Fibroblast of skin of left biceps (primary cell): ENCODE measurements at places on chromosomes 2 and 18.

- DNase-seq: no peak
Measured at GRCh38 chr2:120620025-120620793, 115.5 kb upstream of the GLI2 start.

GRCh38 chr2:118883792-118884191 is 36.3 kb upstream of the EN1 start:
- no peak for DNase-seq

DNA sequence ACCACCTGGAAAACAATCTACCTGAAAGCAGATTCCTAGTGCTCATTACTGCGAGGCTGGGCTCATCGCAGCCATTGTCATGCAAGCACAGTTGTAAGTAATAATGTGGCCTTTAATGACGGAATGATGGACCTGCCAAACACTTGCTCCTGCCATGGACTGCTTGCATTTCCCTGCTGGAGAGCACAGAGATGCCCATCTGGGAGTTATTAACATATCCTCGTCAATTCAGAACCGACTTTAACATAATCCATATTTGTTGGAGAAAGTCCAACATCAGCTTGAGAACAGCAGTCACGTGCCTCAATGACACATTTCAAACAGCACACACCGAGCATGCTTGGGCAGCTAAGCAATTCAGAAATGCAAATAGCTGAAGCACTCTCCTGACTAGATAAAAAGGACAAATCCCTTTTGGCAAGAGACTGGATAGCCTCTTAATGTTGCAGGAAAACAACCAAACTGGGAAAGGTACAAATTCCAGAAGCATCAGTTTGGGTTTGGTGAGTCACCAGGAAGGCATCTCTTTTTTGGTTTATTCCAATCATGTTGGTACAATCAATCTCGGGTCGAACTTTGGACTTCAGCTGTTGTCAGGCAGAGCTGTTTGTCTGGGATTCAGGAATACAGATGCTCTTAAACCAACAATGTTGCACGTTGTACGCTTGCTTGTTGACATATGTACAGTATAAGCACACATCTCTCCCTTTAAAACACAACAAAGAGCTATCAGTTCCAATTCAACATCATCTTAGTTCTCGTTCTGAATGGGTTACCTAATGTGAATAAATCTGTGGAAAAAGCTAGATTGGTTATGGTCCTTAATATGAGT is 395.8 kb downstream of the LNPK start:
- peak; percentile 90 for DNase-seq

GRCh38 chr2:191266201-191266600 is 21.0 kb downstream of the MYO1B start:
- no peak for DNase-seq

- no peak for DNase-seq
Measured at GRCh38 chr2:28101123-28101522, 210.6 kb downstream of the BABAM2 start.

- DNase-seq: no peak
Measured at GRCh38 chr18:57629422-57629821, 7.8 kb upstream of the NARS1 start.

DNA sequence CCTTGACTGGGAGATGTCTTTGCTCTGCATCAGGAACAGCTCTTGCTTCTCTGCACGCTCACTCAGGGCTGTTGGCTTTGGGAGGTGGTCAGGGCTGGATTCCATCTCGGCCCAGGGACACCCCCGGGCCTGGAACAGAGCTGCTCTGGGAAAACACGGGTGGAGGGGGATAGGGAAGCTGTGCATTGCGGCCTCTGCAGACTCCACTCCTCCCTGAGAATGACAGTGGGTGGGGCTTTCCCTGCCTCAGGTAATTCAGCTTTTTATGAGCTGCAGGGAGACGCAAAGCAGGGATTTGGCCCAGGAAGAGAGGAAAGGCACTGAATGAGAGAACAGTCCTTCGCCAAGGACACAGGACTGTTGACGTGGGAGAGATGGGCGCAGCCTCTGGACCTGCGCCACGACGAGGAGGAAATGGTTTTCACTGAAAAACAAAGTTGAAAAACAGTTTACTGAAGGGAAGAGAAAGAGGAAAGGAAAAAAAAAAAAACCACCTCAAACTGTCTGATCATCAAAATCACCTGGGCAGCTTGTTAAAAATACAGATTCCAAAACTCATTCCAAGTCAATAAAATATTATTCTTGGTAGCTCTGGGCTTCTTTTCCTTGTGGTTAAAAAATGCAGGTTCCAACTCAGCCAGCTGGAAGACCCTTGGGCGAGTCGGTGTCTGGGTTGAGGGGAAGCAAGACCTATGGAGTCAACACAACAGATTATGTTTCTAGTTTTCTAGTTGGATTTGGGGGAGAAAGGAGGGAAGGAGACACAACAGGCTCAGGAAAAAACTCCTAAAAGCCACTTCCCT is 194.0 kb downstream of the ZFP36L2 start:
- DNase-seq: no peak

- DNase-seq: no peak
Measured at GRCh38 chr2:8893474-8893873, 56.1 kb upstream of the KIDINS220 start.
